ENCODE measurements at places on chromosomes 5 and 9. TPM values are rescaled to one million over a fixed set of nuclear protein-coding genes. Genes with fewer than 3 reads are reported as not detected.

SIT1 gene
- total RNA-seq, result 1.8 TPM

GRCh38 chr5:151151793-151152192, 5.8 kb downstream of the ANXA6 start:
- DNase-seq, result no peak

- DNase-seq, result no peak
Observed at GRCh38 chr5:56501781-56502557, 268.8 kb upstream of the ANKRD55 start.

DNA sequence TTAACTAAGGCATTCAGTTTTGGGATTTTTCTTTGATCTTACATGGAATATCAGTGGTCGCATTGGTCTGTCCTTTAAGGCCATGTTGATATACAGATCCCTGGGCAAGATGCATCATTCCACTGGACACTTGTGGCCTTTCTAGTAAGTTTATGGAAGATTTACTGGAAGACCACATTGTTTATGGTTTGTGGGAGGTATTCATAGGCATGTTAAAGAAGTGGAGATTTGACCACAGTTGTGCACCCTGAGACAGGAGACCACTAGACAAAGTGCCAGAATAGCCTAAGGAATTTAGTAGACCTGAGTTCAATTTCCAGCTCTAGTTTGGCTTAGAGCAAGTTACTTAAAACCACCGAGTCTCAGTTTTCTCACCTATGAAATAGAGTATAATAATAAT, 383.1 kb upstream of the PAPPA start:
- no peak for DNase-seq

DNA sequence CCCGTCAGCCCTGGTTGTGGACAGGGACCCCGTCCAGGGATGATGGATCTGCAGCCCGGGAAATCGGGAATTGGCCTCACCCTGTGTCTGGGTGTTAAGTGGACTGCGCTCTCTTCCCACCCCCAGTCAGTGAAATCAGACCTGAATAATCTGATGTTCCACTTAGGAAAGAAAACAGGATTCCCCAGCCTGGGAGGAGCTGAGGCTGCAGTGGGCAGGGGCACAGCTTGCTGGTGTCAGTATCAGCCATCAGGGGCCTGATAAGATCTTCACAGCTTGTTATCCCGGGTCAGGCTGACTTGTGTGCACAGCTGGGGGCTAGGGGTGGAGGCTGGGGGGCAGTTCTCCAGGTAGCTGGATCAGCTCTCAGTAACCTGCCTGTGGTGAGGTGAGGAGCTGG, 29.1 kb downstream of the LMX1B start:
- no peak for DNase-seq

DNA sequence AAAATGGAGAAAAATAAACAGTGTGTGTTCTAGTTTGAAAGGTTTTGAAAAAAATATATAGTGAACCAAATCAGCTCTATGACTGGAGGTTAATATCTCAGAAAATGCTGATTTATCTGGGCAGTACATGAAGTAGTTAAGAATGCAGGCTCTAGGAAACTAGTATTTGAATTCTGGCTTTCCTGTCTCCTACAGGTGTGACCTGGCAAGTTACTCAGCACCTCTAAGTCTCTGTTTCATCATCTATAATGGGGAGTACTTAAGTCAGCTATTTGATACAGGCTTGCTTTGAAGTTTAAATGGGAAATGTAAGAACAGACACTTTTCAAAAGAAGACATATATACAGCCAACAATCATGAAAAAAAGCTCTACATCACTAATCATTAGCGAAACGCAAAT, 5.2 kb downstream of the GRAMD2B start:
- DNase-seq, result no peak

DNA sequence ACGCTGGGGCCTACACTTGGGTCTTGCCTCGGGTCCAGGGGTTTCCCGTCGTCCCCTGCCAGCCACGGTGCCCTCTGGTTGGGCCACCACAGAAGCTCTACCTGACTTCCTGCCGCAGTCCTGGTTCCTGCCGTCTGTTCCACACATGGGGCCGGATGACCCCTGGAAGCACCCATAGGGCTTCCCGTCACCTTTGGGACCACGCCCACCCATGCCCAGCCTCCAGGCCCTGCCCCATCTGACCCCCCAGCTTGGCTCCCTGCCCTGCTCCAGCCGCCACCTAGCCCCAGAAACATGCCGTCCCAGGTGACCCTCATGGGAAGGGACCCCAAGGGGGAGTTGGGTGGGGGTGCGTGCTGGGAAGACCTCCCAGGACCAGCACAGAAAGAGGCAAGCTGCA, 13.7 kb downstream of the MRPL36 start:
- DNase-seq, result no peak

C5 gene
- total RNA-seq, result 7.1 TPM

DNA sequence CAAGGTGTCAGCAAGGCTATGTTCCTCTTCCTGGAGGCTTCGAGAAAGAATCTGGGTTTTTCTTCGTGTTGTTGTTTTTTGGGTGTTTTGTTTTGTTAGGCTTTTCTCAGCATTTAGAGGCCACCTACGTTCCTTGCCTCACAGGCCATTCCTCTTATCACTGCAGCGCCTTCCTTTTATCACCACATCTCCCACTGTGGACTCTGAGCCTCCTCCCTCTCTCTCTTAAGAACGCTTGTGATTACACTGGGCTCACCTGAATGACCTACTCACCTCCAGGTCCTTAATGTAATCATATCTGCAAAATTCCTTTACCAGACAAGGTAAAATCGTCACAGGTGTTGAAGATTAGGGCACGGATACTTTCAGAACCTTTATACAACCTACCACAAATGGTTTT, 340.8 kb downstream of the DTWD2 start:
- no peak for DNase-seq

- no peak for DNase-seq
Observed at GRCh38 chr5:166068547-166069335, 2222.7 kb upstream of the WWC1 start.

- no peak for DNase-seq
Observed at GRCh38 chr5:141714542-141715310, 32.7 kb upstream of the ARAP3 start.

GKAP1 gene
- total RNA-seq, result 6.1 TPM

KIF4B gene
- total RNA-seq, result not detected

DNA sequence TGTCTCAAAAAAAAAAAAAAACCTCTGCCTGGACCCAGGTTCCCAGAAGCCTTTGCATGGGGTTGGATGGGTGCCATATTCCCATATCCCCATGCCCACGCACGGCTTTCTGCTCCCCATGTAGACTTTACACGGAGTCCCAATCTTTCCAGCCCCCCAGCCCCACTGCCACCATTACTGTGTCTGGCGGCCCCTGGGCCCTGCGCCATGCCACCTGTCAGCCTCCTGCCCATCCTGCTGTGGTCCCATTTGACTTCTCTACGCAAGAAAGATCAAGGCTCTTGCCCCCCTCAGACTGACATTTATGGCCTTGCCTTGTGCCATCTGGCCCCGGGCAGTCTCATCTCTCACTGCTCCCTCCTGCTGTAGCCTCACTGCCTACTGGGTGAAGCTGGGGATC, 6.5 kb upstream of the AK1 start:
- DNase-seq, result no peak

GZMA gene
- 4.1 TPM for total RNA-seq

AIF1L gene
- 9.4 TPM for total RNA-seq

DNA sequence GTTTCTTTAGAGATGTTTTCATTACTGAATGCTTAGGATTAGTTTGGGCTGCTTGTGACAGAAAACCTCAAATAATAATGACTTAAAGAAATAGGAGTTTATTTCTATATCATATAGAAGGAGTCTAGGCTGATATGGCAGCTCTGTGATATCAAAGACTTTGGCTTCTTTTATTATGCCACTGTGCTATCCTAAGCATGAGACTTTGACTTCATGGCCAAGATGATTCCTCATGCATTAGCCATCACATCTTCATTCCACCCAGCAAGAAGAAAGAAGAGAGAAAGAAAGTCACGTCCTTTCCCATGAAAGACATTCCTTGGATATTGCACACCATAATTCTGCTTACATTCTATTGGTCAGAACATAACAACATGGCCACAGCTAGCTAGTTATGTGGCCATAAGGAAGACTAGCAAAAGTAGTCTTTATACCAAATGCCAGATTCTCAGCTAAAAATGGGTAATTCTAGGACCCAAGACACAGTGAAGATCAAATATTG, 76.2 kb downstream of the DAPK1 start:
- DNase-seq, result no peak

- DNase-seq, result no peak
Observed at GRCh38 chr9:122228191-122228567, 578 bp downstream of the LHX6 start.

- DNase-seq, result no peak
Observed at GRCh38 chr9:83019246-83019645, 43.7 kb downstream of the RASEF start.

LHX6 gene
- total RNA-seq, result 1.4 TPM

DNA sequence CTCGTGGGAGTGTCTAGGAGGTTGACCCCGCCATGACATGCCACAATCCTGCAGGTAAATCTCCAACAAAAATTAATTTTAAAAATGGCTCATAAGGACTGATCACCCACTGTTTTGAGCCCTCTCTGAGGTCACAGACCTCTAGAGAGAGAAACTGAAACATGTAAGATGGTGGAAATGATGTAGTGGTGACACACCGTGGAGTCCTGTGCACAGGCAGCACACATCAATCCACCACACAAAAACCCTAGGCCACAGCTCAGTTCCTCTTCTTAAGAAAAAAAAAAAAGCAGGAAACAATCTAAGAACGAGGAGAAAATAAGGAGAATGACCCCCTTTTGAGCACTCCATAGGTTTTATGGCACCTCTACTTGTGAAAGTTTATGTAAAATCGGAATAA, 93.8 kb upstream of the FAM120A start:
- DNase-seq, result no peak

POU5F2 gene
- 8.1 TPM for total RNA-seq

DNA sequence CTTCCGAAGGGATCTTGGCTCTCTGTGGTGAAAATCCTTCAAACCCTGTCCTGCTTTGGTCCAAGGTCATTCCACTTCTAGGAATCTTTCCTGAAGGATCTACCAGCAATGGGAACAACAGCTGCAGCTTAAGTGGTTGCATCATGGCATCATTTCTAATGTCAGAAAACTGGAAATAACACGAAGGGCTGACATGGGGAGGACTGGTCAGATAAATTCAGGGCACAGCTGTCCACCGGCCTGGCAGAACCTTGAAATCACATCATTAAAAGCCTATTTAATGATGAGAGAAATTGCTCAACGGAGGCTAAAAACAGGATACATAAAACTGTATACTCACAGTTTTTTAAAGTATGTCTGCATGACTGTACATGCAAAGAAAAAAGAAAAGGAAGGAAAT, 28.3 kb downstream of the OLFML2A start:
- DNase-seq, result no peak

ROR2 gene
- 5.2 TPM for total RNA-seq

DNA sequence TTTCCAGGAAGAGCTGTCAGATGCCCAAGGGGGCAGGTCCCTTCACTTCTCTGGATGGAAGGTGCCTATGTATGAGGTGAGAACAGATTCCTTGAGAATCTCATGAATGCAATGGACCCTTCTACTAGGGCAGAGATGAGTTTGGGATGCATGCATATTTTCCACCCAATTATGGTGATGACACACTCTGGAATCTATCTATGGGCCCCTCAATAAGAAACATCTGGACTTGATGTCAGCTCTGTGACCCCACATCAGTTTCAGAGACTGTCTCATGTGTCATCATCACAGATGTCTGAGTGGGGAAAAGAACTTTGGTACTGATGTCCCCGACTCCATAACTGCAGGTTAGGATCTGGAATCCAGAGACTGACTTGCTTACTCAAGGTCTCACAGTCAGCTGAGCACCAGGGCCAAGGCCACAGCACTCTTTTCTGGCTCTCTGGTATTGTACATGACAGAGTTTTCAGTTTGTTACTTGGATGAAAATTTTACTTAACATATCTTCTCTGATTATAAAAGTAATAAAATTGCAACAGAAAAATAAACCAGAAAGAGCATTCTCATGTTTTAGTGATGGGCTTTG, 177.0 kb downstream of the DCP2 start:
- DNase-seq, result no peak

KIAA0825 gene
- total RNA-seq, result 7.3 TPM

- DNase-seq, result no peak
Observed at GRCh38 chr9:22064957-22065356, 55.9 kb upstream of the CDKN2B start.

DNA sequence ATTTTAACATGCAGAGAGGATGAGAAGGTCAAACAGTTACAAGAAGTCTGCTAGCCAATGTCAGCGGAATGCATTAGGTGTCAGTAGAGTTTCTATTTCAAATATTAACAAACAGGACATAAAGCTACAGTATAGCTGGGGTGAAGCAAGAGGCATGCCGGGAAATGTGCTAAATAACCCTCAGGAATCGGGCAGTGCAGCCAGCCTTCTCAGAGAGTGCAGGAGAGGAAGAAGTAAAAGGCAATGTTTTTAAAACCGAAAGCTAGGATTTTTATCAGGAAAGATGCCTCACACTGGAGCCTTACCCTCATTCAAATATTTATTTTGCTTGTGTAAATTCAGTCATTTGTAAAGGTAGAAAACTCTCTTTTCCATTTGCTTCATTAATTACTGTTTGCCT, 59.1 kb upstream of the SH3GL2 start:
- no peak for DNase-seq

TRIM7 gene
- total RNA-seq, result 6.3 TPM

ZNF483 gene
- 6.7 TPM for total RNA-seq
